Hypothalamus (tissue), 51 donors: ENCODE measurements at places on chromosomes 12 and 14.

DNA sequence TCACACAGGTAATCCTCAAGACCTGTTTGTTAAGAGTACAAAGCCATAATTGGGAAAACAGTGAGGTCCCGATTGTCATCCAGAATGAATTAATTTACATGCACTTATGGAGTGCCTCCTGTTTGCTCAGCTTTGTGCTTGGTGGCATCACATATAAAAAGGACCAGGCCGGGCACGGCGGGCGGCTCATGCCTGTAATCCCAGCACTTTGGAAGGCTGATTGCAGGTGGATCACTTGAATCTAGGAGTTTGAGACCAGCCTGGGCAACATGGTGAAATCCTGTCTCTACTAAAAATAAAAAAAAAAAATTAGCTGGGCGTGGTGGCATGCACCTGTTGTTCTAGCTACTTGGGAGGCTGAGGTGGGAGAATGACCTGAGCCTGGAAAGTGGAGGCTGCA is 247.4 kb downstream of the CACNA1C start:
- no peak for DNase-seq

- DNase-seq, result no peak
Observed at GRCh38 chr12:6547987-6548386, 7.9 kb downstream of the IFFO1 start.

- DNase-seq, result no peak
Observed at GRCh38 chr12:109178532-109178931, 62.1 kb downstream of the ACACB start.

DNA sequence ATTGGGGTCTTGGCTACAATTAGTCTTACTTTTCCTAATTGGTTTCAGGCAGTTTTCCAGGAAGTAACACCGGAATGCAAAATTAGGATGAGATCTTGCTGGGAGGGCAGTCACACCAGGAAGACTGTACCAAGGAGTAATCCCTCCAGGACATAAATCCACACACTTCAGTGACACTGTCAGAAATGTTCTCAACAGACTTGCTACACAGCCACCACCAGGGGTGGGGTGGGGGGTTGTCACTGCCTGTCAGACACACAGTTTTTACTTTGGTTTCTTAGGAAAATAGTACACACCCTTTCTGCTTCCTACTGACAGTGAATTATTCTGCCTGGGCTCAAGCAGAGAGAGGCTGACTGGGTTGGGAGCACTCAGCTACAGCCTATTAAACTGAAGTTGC is 102.9 kb upstream of the CCDC196 start:
- no peak for DNase-seq

DNA sequence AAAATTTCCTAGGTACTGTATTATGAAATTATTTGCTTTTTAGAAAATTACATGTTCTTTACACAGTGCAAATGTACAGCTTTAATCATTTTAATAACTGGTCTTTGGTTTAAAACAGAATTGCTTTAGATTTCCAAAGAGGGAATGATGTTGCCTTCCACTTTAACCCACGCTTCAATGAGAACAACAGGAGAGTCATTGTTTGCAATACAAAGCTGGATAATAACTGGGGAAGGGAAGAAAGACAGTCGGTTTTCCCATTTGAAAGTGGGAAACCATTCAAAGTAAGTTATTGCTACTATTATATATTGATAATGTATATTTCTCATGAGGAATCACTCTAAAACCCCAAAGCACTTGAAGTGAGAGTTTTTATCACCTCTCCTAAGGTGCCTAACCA is 13.4 kb downstream of the LGALS3 start:
- no peak for DNase-seq

- no peak for DNase-seq
Observed at GRCh38 chr14:70698288-70698687, 56.6 kb downstream of the TTC9 start.

DNA sequence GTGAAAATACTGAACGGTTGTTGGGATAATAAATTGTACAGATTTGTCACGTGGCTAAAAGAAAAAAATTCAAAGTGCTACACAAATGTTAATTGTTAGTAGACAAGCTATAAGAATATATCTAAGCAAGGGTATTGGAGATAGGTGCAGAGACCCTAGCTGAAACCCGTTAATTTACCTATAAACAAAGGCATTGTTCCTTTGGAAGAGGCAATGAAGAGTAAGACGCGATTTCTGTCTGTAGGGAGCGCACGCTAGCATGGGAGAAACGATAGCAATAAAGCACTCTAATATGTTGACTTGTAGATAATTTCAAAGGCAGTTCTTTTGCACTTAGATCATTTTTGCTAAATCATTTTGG is 565 bp downstream of the CCDC77 start:
- DNase-seq, result no peak

DNA sequence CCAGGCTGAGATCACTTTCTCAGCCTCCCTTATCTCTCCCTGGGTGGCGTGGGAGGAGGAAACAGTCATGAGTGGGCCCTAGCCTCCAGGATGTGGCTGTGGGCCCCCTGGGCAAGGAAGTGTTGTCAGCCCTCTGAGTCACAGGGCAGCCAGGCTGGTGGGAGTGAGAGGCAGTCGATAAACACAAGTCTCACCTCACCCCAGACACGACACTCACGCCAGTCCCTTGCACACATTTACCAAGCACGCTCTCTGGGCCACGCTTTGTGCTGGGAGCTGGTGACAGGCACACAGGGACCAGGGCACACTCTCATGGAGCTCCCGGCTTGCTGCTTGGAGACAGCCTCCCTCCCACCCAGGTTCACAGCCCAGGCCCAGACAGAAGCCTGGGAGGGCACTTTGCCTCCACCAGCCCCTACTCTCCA is 1.9 kb upstream of the KRT79 start:
- no peak for DNase-seq
